H54 (cell line): ENCODE measurements at places on chromosomes 13 and 19.

DNA sequence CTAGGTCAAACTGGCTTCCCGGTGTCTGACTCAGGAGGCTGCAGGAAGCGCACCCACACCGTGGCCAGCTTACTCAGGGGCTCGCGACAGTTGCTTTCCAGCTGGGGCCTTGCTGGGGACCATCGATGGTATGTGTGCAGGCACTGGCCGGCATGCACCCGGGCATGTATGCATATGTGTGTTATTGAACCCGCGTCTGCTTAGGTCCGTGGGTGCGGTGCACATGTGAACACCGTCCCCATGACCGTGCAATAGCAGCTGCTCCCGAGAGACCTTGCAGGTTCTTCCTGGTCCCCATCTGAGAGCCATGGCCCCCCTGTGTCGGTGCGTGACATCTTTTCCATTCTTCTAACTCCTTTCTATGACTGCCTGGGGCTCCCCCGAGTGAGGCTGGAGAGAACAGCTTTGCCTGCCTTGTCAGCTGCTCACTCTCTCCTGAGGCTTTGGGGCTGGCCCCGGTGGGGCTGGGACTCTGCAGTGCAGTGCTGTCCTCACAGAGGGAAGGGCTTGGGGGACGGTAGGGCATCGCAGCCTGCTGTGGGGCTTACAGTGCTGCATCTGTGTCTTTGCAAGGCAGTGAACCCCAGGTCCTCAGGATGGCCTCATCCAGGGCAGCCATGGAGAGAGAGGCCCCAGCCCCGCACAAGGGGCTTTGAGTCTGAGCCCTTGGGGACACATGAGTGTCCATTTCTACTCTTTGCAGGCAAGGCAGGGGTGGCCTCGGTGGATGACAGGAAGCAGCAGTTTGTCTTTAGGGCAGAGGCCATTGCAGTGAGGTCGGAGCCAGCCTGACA, 65.1 kb downstream of the CHST8 start:
- DNase-seq: no peak

DNA sequence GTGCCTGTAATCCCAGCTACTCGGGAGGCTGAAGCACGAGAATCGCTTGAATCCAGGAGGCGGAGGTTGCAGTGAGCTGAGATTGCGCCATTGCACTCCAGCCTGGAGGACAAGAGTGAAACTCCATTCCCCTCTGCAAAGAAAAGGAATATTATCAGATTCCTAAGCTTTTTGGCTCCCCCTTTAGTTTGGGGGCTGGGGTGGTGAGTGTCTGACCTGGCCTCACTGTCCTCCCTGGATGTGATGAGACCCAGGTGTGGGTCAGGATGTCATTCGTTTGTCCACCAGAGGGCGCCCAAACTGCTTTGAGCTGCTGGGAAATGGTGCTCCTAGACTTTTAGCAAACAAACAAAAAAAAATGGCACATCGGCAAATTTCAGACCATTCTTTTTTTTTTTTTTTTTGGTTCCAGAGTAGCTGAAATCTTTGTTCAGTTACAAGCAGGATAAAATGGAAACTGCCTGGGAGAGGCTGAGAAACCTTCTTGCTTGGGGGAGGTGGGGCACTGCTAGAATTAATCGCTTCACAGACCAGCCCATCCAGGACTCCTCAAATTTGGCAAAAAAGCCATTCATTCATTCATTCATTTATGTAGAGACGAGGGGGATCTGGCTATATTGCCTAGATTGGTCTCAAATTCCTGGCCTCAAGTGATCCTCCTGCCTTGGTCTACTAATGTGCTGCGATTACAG, 29.4 kb downstream of the SPC24 start:
- DNase-seq: peak; percentile 50

- peak; percentile 15 for DNase-seq
These were observed 434 bp upstream of the FNDC3A start for GRCh38 chr13:48975101-48975855.

GRCh38 chr19:47742634-47743033, 2.7 kb upstream of the NOP53 start:
- DNase-seq: no peak

DNA sequence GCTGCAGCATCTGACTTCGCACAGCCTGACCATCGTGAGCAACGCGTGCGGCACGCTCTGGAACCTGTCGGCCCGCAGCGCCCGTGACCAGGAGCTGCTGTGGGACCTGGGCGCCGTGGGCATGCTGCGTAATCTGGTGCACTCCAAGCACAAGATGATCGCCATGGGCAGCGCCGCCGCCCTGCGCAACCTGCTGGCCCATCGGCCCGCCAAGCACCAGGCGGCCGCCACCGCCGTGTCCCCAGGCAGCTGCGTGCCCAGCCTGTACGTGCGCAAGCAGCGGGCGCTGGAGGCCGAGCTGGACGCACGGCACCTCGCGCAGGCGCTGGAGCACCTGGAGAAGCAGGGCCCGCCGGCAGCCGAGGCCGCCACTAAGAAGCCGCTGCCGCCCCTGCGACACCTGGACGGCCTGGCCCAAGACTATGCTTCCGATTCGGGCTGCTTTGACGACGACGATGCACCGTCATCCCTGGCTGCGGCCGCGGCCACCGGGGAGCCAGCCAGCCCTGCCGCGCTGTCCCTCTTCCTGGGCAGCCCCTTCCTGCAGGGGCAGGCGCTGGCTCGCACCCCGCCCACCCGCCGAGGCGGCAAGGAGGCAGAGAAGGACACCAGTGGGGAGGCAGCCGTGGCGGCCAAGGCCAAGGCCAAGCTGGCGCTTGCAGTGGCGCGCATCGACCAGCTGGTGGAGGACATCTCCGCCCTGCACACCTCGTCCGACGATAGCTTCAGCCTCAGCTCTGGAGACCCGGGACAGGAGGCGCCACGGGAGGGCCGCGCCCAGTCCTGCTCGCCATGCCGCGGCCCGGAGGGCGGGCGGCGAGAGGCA, 13.6 kb downstream of the C19orf25 start:
- no peak for DNase-seq

DNA sequence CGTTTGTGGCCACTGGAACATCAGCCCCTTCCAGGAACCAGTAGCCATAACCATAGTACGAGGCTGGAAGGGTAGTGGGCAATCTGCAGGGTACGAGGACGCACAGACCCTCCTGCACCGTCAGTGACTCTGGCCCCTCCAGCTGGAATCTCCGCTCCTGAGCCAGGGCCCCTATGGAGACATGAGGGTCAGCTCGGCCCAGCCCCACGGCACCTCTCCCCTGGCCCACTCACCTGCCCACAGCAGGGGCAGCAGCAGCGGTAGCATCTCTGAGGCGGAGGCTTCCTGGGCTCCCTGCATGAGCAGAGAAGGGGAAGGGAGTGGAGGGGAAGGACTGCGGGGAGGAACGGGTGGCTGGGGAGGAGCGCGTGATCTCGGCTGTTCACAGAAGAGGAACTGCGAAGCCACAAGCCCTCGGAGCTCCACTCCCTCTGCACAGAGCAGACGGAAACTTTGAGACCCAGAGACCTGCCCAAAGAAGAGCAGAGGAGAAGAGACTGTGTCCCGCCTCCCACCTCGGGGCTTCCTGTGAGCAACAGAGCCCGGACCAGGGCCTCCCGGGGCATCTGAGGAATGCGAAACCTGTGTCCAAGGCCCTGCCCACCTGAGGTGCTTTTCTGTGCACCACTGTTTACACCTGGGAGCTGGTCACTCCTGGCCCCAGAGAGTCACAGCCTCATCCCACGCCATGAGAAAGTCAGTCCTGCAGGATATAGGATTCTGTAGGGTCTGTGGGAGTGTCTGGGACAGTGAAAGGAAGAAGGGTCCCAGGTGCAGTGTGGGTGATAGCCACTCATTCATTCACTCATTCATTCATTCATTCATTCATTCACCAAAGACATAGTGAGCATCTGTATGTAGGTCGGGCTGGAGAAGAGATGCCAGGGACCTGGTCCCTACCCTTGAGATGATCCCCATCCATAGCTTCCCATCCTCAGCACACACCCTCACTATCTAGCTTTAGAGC, at the start of gene SIGLEC6:
TSS of gene SIGLEC6 (minus strand) at position 322 of the 967 bp plus-strand sequence. CDS start at position 300, 22 bp downstream.
- DNase-seq: no peak

DNA sequence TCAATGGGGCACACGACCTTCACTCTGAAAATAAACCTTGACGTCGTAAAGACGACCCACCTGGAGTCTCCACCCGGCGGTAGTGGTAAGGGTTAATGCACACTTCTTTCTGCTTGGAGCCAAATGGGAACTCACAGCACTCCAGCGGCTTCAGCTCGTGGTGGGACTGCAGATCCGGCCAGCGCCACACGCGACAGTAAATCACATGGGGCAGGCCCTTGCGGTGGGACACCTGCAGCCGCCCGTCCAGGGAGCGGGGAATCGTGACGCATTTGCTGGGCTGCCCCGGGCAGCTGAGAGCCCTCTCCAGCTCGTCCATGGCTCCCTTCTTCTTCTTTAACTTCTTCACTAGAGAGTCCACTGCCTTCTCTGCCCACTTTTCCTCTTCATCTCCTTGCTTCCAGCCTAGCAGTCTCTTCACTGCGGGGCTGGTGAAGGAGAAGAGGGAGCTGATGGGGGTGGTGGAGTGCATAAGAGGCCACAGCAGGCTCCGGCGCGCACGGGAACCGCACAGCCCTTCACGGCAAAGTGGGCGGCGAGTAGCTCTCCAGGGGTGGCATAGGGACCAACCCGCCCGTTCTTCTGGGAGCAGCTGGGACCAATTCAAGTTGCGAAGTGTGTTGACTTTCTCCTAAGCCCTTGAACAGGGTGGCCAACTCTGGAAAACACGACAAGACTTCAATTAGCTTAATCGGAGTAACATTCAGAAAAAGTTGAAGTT, 40.7 kb downstream of the SMAD9 start:
- DNase-seq: no peak

GRCh38 chr13:41133951-41134350, 1.3 kb upstream of the KBTBD6 start:
- DNase-seq: no peak

DNA sequence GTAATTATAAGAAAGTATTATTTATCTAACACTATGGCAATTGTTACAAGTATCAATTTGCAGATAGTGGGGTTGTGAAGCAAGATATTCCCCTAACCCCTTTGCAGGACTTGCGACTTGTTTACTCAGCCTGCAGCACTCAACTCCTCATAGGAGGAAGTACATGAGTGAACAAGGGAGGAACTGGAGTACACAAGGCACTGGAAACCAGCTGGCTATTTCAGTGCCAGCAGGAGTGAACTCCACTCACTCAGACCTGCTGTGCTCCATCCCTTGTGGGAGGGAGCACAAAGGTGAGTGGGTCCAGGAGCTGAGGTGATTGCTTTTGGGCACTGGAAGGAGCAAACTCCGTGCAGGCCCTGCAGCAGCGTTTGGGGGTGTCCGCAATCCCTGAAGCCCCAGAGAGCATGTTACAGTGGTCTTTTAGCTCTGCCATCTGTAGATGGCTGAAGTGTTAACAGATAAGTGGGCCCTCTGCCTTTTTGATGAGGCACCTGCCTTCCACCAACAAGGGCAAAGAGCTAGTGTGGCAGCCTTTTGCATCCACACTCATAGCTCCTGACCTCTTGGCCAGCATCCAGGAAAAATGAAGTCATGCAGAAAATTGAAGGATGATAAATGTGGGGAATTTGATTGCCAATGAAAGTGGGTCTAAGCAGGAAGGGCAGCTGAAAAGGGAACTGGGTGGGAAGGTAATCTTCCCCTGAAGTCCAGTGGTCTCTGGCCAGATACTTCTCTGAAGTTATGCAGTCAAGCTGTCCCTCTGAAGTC, 802.2 kb upstream of the MIR17HG start:
- no peak for DNase-seq

GRCh38 chr13:29438769-29439168, 156.7 kb downstream of the SLC7A1 start:
- no peak for DNase-seq

DNA sequence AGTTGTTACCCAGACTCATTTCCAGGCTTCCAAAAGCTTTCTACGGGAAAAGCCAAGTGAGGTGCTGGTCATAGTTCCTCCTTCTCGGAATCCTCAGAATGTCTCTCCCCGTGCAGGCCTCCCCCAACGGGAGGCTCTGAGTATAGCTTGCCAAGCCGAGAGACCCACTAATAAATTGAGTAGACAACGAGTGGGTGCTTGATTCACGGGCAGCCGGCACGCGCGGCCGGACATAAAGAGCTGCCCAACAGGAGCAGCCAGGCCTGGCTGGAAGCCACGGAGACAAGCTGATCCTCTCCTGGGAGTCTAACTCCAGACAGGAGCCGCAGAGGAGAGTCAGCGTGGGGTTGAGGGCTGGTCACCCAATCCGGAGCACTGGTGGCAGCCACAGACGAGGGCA, 43.4 kb upstream of the MEDAG start:
- DNase-seq: no peak

DNA sequence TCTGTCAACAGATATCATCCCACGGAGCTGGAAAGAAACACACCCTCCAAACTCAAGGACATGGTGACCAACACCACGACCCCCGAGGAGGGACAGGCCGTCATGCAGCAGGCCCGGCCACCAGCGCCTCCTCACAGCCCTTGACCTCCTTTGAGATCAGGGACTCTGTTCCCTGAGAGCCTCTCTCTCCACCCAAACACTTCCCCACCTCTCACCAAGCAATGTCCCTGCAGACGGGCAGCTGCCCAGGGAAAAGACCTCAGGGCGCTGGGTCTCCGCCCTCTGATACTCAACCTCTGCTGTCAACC, 10.0 kb downstream of the SCGB2B2 start:
- no peak for DNase-seq

DNA sequence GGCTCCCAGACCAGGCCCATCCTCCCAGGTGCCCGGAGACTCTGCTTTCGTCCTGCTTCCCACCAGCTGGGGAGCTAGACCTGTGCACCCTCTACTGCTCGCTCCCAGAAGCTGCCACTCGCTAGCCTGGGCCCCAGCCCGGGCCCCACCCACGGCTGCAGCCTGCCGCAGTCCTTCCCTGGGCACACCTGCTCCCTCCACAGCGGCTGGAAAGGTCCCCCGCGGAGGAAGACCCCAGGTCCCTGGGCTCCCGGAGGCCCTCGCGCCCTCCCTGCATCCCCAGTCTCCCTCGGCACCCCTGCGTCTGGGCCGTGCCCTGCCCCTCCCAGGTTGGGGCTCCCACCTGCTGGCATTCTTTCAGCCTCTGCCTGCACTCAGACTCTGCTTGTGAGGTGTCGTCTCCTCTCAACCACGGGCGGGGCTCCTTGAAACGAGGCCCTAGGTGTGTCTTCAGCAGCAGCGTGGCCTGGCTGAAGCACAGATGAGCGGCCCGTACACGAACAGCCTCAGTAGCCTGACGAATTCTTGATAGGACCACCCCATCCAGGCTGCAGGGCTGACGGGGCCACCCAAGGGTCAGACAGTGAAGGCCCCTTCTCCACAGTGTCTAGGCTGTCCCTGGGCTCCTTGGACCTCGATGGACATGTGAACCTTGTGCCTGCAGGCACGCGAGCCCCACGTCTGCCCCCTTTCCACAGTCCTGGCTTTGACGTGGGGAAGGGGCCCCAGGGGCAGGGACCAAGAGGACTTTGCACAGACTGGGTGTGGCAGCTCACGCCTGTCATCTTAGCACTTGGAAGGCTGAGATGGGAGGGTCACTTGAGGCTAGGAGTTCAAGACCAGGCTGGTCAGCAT, 27.9 kb downstream of the DOT1L start:
- no peak for DNase-seq

DNA sequence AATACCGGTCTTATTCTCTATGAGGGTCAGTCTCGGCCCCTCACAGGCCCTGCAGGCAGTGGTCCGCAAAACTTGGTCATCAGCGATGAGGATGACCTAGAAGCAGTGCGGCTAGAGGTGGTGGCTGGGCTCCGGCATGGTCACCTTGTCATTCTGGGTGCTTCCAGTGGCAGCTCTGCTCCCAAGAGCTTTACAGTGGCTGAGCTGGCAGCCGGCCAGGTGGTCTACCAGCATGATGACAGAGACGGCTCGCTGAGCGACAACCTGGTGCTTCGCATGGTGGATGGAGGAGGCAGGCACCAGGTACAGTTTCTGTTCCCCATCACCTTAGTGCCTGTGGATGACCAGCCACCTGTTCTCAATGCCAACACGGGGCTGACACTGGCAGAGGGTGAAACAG, 1.8 kb downstream of the FREM2 start:
- DNase-seq: no peak

GRCh38 chr19:33064792-33065550, at the start of gene RHPN2:
TSS of gene RHPN2 (minus strand) at chr19:33064888. CDS start at chr19:33064852, 36 bp downstream.
- peak; percentile 98 for DNase-seq
